ENCODE measurements at places on chromosomes 2 and 18.

GRCh38 chr18:76353500-76353899 is 141.5 kb downstream of the ZNF516 start:
- no peak for DNase-seq

GRCh38 chr2:148926291-148926961 is 51.4 kb downstream of the KIF5C start:
- DNase-seq: peak; percentile 61

GRCh38 chr2:10359731-10360329 is 57.1 kb downstream of the HPCAL1 start:
- DNase-seq: no peak

DNA sequence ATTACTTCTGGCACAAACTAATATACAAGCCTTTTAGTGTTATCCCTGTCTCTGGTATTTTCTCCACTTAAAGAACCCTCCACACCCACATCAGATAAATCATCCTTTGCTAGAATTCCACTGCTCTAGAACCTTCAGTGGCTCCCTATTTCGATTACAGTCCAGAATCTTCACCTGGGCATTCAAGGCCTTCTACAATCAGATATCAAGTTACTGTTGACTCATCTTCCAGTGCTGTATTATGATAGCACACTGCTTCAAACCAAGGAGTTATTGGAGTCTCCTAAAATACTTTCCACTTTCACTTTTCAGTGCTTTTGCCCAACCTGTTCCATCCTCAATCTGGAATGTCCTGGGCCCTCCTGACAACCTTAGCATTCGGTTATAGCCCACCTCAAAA is 3.4 kb downstream of the CGREF1 start:
- DNase-seq: peak; percentile 26

DNA sequence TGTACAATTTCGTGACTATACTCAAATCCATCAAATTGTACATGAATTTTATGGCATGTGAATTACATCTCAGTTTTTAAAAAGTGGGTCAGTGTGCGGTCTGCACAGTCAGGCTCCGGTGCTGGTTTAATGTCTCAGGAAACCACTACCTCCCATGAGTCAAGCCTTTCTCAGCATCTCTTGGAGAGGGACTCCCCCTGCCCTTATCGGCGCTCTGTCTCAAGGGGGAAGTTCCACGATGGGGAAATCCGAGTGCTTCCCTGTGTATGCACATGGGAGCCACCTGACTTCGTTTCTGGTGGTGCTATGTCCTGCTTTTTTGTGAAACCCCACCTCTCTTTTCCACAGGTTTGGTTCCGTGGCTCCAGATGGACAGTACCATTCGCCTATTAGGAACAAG is 72.5 kb downstream of the ACOXL start:
- DNase-seq: no peak

DNA sequence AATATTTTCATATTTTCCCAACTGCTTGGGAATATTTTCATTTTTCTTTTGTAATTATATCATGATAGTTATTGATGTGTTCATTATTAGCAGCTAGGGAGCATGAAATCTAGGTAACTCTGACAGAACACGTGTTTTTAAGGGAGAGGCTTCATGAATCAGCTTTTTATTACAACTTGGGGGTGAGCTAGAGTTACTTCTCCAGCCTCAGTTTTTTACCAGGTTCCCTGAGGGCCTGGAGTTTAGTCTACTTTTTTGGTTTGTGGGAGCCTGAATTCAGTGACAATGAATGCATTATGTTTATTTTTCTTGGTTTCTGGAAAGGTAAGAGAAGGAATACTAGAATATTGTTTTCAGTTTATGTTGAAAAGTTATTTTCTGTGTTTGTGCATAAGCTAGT is 18.0 kb downstream of the NAB1 start:
- peak; percentile 56 for DNase-seq

DNA sequence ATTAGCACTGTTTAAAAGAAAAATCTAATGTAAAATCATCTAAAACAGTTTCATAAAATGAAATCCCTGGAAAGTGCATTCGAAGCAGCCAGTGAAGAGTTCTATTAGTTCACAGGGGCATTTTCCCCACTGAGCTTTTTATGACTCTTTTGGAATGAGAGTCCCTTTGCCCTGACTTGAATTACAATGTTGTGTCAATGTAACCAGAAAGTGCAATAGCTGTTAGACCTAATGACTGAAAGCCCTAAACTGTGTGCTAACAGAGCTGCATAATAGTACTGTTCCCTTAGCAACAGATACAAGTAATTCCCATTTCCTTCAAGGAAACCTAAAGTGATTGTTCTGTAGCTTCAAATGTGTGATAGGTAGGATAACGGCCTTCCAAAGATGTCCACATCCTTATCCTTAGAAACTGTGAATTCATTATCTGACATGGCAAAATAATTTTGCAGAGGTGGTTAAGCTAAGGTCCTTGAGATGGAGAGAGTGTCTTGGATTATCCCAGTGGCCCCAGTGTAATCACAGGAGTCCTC is 134.4 kb downstream of the L3MBTL4 start:
- DNase-seq: no peak

GRCh38 chr2:74080346-74080745 is 67.4 kb downstream of the BOLA3 start:
- DNase-seq: no peak

DNA sequence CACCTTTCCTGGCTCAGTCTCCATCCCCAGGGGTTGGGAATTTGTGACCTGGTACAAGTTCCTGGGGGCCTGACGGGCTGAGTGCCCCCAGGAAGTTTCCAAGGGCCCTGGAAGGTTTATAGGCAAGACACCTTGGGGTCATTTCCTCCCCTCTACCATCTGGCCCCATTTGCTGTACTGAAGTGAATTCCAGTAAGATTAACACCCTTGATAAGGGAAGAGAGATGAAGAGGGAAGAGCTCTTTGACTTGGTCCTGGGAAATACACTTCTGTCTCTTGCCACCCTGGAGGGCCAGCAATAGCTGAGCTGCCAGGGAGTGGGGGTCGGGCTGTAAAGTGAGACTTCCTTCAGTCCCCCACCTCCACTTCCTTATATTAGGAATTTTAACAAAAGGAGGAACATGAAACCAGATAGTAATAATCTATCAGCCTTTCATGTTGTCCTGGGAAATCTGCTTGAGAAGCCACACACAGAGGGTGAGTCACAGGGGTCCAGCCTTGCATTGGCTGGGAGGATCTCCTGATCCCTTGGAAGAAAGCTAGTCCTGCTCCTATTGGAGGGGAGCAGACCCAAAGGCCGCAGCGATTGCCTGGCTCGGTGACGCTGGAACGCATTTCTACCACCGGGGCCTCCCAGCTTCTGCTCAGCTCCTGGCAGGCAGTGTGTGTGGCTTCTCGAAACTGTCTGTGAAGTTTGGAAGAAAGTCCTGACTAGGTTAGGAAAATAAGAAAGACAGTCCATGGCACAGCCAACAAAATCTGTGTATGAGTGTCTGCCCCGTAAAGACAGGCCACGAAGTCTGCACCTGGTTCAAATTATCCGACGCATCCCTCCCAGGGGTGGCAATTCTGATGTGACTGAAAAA is 87.3 kb downstream of the ACAA2 start:
- peak; percentile 9 for DNase-seq

DNA sequence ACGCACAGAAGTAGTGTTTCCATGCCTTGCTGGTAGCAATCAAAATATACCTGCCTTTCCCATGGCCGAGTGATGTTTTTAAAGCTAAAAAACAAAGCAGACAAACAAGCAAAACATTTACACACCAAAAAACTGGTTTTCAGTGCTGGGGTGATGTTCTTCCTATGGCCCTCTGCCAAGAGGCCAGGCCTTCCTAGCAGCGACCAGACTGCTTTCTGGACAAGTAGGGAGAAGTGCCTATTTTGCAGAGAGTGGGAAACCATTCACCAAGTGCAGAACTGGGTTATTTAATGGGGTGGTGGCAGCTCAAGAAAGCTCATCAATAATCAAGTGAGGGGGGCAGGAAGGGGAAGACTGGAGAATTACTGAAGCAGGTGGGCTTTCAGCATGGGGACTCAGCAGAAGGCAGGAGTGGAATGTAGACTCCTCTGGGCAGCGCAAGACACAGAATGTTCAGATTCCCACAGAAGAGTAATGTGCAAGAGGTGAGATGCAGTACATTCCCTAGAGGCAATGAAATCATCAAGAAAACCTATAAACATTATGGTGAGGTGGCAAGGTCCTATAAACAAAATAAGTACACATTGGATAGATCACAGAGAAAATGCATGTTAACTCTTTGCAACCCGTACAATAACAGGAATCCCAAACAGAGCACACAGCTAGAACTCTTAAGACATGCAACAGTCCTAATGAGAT is 44.0 kb downstream of the CPO start:
- peak; percentile 61 for DNase-seq

DNA sequence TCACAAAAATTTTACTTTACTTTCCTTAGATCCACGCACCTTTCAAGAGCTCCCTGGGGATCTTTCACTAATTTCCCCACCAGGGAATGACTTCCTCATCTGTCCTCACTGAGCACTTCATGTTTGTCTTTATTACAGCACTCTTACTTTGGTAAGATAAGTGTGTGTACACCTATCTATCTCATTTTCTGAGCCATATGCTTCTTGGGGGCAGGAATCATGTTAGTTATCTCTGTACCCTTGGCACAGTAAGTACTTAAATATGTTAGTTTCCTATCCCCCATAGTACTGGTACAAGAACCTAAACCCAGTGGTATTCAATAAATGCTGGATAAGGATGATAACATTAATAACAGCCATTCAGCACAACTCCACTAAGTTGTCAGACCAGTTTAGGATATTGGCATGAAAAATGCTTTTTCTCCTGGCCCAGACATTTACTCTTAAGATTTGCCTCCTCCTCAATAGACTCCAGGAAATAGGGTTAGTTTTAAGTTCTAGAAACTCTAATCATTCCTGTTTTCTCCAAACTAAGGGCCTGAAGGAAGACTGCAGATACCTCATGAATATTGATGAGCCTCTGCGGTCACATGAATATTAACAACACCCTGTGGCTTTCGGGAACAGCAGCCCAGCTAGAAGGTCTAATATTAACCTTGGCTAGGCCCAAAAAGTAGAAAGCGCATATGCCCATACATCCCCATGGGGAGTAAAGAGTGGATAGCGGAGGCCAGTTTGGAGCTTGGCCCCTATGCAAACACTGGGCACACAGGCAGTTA is 38.2 kb downstream of the NHEJ1 start:
- peak; percentile 63 for DNase-seq

DNA sequence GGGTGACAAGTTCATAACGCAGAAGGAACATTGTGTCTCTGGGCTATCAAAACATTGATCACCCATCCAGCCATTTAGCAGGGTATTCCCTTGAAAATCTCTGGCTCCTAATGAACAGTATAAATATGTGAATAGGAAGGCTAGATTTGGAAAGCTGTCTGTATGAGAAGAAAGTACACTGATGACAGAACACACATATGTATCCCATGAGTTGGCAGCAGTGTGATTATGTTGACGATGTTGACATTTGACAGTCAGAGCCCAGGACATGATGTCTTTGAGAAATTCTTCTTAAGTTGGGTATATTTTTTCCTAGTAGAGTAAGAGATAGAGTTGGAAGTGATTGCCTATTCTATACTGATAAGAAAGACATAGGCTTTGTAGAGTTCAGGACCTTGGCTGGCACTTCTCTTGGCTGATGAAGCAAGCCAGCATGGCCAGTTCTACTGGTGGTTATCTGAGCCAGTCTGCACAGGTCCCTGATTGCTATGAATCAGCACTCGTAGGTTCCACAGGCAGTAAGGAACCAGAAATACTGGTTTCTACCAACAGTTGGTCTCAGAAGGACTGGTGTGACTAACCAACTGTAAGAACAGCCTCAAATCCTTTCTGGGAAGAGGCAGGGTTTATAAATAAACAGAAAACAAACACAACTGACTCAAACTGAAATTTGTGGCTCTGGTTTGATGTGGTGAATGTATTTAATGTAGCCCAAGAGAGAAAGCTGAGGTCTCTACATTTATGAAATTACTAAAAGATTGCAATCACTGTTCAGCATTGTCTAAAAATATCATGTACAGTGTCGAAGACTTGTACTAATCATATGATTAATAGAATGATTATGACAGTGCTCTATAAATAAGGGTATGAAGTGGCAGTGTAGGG is 43.9 kb upstream of the RAPH1 start:
- peak; percentile 97 for DNase-seq

- no peak for DNase-seq
Observed at GRCh38 chr2:10415048-10415447, 33.1 kb downstream of the ODC1 start.

DNA sequence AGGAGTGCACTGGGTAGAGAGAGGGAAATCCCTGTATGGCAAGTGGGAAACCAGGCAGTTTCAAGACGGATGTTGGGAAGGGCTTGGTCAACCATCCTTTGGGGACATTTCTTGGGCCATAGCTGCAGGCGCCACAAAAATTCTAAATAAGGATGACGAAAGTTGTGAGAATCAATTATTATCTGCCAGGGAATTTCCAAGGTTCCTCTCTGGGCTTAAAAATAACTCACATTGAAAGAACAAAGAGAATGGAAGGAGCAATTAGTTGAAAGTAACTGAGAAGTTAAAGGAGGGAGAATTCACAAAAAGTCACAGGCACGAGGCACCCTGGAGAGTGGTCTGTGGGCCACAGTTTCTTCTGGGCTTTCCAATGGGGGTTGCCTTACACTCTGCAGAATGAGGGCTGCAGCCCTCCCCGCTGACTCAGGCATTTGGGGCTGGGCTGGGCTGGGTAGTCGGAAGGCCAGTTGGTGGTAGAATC is 195.7 kb downstream of the SMAD7 start:
- DNase-seq: no peak

- DNase-seq: no peak
Observed at GRCh38 chr2:120596191-120596811, 139.4 kb upstream of the GLI2 start.

- DNase-seq: no peak
Observed at GRCh38 chr2:64881037-64881492, 108.1 kb upstream of the SLC1A4 start.

GRCh38 chr18:59660786-59661743 is 36.2 kb downstream of the CCBE1 start:
- peak; percentile 79 for DNase-seq

DNA sequence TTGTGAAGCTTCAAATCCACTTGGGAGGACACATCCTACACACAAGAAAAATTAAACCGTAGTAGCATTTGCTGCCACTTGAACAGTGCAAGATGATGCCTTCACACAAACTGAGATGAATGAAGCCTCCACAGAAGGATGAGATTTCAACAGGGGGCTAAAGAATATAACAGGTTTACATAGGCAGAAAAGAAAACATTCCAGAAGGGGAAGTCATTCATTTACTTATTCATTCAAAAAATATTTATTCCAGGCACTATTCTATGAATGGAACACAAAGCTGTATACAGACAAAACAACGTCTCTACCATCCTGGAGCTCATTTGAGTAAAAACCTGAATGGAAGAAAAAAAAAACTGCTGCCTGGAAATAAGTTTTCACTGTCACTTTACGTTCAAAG is 170.5 kb downstream of the CDH20 start:
- peak; percentile 20 for DNase-seq

DNA sequence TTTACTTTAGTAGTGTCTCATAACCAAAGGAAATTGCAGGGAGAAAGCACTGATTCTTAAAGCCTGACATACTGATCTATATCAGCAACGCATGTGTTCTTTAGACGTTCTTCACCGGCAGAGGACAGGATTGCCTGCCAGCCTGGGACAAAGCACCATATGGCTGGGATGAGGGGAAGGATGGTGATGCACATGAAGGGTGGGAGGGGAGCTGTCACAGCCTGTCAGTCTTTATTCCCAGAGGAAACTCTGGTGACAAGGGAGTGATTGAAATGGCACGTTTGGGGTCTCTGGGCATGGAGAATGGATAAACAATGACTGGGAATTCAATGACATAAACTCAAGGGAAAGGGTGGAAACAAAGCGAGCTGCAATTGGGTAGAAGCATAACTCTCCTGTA is 808.1 kb downstream of the DCC start:
- no peak for DNase-seq
